ENCODE measurements at places on chromosomes 2 and 18.

DNA sequence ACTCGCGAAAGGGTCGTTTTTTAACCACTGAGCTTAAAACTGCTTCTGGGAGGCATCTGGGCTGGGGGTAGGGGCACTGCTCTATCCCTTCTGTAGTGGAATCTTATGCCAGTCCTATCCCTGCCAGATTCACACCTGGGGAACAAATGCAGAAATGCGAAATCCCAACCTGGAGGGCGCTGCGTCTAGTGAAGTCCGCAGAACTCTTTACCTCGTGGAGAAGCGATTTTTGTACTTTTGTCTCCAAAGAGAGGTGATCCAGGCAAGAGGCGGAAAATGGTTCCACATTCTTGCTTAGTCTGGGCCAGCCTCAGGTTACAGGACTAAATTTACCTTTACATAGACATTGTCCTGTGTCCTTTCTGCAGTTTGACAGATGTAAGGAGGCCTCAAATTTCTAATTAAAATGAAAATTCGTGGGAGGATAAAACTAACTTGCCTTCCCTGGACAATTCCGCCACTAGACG lies 10.4 kb downstream of the TBR1 start:
- no peak for DNase-seq

DNA sequence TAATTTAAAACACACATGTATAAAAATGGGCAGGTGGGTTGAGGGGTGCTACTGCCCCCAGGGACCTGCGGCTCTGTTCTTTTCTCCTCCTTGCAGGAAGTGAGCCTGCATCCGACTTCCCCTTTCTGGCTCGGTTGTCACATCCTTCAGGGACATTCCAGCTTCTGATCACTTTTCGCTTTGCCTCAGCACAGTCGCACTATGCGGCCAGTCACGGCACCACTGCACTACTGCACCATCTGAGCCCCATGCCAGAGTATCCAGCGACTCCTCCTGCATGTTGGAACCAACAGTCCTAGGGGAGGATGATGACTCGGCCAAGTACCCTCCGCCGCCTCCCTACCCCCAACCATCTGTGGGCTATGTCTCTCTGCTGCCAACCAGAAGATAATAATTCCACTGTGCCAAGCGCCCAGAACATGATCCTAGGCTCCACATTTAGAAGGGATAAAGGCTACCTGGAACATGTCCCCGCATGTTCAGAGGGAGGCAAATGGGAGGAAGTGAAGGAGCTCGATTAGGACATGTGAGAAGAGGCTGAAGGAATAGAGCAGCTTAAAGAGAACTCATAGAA lies 17.6 kb downstream of the CDC42EP3 start:
- no peak for DNase-seq

GRCh38 chr2:53403792-53404413 lies 363.7 kb upstream of the CHAC2 start:
- no peak for DNase-seq

GRCh38 chr2:122070241-122070731 lies 314.8 kb downstream of the TSN start:
- no peak for DNase-seq
